Activated CD8-positive, alpha-beta memory T cell treated with anti-CD3 and anti-CD28 coated beads for 1 hour (primary cell): ENCODE measurements at places on chromosomes 7 and 10.
A peak's percentile ranks its signal among the peaks of the same experiment; 100 is the strongest.

DNA sequence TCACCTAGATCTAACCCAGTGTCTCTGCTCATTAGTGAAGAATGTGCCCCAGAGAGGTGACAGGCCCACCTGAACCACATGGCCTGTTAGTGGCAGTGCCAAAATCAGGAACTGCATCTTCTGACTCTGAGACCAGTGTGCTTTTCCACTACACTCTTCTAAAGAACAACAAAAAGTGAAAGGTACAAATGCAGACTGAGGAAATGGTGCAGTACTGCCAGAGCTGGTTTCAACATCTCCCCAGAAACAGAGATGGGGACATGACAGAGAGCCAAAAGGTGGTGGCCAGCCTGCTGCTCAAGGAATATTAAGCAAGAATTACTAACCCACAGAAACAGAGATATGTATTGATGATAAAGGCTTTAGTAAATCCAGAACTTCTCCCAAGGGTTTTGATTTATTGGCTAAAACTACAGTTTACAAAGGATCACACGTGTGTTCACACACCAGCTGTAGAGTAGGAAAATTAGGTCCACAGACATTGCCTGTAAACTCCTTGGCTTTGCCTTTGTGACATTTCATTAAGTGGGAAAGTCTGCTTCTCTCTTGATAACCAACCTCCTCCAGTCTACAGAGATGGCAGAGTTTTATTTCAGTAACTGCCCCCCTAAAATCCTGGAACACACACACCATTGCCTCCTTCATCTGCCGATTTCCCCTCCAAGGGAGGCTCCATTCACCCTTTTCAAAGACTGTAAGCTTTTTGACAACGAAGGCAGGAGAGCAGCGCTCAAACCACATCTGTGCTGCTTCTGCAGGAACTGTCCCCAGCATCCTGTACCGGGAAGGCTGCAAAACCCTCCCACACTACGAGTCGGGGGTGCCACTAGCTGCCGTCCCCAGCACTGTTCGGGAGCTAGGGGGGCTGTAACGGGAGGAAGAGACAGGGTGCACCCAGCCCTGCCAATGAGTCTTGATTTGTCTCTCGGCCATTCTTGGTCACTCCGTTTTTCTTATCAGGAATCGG, 29.8 kb downstream of the GSDME start:
- no peak for DNase-seq

DNA sequence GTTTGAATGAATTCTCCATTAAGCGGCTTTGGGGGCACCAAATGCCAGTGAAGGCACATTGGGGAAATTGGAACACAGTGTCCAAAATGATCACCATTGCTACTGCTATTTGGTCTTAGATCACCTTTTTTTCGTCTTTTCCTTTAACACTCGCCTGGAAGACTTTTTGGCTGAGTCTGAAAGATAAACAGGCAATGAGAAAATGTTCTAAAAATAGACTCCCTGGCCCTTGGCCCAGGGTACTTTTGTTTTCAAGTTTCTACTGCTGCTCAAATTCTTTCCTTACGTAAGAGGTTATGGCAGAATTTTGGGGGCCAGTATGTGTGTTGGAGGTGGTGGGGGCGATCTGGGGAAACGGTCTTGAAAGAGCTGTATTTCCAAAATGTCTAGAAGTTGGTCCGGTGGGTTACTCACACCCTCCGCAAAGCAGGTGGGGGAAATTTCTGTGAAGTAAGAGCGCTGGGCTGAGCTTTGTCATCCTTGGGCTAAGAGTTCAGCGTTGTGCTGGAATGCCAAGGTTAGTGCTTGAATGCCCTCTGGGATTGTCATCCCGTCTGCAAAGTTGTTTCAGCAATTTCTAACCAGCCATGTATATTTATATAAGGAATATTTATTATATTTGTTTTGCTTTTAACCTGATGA, 1.3 kb upstream of the ITPRIP start:
- DNase-seq, result no peak

- no peak for DNase-seq
Observed at GRCh38 chr10:7563368-7563767, 103.4 kb downstream of the ITIH5 start.

DNA sequence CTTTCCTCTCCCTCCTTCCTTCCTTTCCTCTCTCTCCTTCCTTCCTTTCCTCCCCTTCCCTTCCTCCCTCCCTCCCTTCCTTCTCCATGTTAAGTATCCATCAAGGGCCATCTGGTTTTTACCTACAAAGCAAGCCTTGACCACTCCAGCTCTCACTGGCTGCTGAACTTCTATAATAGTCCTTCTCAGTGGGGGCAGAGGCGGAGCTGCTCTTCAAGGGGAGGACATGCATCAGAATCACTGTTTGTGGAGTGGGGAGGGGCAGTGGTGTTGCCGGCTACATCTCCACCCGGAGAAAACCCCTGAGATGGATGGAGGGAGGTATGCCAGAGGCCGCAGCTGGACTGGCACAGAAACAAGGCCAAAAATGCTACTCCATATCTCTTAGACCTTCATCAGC, 25.9 kb downstream of the LAMB1 start:
- DNase-seq, result no peak

- no peak for DNase-seq
Observed at GRCh38 chr10:73414230-73414945, 530 bp upstream of the ANXA7 start.

GRCh38 chr10:99709480-99710229, 22.3 kb downstream of the COX15 start:
- no peak for DNase-seq

DNA sequence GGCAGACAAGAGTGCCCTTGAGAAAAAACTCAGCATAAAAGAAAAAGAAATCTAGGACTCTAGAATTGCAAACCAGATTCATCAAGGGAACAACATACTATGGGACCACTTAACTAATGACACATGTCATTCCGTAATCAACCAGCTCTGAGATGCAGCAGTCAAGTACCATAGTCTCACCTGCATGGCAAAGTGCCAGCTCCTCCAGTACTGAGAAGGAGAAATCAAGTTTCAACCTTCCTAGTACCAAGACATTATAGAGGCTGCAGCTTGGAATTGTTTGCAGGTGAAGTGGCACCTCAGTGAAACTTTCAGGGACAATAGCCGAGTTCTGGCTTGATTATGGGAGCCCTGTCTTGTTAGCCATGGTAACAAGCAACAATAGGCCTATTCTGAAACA, 11.5 kb downstream of the STEAP1 start:
- DNase-seq, result no peak

DNA sequence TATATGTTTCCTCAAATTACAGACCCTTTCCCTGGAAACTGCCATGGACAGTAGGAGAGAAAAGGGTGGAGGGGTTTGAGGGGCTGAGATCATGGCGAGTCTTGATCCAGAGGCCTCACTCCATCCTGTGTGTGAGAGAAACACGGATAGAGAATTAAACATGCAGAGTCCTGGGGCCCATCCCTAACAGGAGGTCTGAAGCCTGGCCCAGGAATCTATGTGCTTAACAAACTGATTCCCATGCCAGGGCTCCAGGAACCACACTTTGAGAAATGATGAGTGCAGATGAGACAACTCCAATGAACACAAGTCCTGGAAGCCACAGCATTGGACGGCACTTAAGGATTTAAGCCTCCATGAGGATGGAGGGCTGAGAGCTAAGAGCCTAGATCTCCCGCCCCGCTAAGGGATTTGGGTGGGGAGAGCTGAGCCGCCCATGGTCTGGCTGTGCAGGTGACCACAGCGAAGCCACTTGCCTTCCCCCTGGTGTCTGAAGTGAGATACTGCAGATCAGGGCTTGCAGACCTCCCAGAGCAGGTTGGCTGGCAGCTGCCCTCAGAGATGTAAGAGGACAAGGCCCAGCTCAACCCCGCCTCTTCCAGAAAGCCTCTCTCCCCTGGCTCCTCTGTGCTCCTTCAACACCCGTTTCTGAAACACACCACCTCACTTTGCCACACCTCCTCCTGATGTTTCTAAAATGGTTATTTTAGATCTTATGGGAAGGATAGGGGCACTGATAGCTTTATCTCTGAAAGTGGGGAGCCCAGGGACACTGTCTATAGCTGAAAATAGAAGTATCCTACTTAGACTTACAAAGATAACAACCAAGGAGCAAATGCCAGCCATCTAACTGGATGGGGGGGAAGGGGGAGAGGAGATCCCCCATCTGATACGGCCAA, 24.8 kb upstream of the EIF5AL1 start:
- no peak for DNase-seq

GRCh38 chr10:26438534-26439341, 597 bp downstream of the APBB1IP start:
- peak; percentile 53 for DNase-seq

DNA sequence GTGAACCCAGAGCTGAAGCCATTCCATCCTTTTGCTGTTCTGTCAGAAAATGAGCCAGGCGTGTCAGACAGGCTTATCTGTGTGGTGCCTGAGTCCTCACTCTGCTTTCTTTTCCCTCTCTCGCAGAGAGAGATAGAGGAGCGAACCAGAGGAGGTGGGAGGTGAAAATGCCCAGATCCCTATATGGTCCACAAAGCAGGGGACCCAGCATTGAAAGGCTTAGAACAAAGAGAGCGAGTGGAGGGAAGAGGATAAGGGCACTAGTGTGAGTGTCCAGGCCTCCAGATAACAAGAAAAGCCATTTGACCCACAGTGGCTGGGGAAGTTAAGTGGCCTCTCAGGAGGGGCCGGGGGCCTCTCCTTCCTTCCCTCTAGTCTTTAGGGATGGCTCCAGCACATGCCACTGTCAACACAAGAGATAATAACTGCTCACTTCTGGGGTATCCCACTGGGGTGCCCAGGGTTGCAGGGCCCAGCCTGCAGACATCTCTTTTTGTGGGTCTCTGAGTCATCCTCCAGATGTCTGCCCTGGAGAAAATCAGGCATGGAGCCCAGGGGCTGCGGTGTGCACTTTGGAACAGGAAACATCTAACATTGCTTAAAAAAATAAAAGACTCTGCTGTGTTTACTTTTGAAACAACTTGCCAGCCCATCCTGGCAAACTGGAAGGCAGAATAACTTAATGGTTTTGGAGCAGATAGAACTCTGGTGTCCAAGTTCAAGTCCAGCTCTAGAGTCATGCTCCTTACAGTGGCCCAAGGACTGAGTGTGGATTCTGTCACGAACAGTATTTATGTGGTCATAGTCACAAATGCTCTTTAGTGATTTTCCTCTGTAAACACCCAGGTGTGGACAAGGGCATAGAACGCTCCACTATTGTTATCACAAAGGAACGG, 189.5 kb downstream of the CXCL12 start:
- no peak for DNase-seq

- no peak for DNase-seq
Observed at GRCh38 chr7:12757443-12757842, 70.0 kb downstream of the ARL4A start.

- DNase-seq, result peak; percentile 83
Observed at GRCh38 chr10:70815504-70816219, at the start of gene SGPL1. Gene SGPL1, plus strand, starts transcription at chr10:70815948. Its CDS starts 906 bp downstream, at chr10:70816854.

DNA sequence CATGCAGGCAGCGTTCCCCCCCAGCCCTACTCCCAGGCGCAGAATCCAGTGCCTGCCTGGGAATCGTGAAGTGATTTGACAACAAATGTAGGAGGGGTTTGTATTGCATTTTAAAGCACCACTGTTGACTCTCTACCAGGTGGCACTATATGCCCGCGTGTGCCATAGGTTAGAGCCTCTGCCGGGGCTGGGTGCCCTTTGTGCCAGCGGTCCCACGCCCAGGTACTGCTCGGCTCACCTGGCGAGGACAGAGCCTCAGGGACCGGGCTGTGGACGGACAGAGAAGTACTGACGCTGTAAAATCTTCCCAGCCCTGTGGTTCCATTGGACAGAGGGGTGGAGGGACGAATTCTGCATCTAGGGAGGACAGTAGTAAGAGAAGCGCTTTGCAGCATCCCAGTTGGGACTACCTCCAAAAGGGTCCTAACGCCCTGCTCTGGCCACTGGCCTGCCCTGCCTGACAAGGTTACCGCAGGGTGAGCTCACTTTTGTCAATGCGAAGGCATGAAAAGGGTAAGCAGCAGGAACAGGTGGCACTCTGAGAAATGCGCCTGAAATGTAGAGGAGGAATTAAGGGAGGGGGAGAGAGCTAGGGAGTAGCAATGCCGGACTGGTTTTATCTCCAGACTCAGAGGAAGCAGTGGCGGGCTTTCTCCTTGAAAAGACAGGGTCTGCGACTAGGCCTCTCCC, 788 bp upstream of the CACNA2D1 start:
- DNase-seq, result no peak

GRCh38 chr7:82760074-82760473, 316.5 kb upstream of the CACNA2D1 start:
- DNase-seq, result no peak

DNA sequence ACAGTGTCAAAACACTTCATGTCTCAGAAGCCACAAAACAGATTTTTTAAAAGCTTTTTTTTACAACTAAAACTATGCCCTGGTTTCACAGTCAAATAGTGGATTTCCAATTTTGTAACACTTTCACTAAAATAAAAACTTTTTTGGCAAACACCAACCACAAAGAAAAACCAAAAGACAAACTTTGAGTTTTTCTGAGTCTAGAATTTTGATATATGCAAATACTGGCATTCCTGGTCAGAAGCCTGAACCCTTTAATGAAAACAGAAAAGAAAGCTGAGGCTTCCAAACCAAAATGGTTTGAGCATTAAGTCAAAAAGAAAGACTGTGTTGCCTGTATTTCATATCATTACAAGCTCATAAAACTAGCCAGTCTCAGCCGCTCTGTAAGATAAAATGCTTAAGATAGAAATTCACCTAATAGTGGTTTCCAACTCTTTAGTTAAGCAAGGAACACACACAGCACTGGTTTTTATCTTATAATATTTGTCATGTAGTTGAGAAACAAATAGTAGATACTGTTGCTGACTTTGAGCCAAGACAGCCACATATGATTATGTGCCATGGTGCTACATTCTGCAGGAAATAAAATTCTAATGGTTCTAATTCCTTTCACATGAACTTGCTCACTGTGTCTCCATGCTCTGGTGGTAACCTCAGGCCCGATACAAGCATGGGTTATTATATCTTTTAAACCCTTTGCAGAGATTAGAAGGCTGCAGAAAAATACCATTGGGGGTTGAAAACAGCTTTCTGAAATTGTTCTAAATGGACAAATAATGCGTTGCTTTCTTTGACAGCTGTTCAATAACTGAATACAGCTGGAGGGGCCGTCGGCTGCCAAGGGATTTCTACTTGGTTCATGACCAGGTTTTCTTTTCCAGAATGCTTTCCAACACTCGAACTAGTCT, 49.4 kb downstream of the FAM171A1 start:
- DNase-seq, result no peak

GRCh38 chr7:52249741-52250140, 785.7 kb upstream of the POM121L12 start:
- no peak for DNase-seq

DNA sequence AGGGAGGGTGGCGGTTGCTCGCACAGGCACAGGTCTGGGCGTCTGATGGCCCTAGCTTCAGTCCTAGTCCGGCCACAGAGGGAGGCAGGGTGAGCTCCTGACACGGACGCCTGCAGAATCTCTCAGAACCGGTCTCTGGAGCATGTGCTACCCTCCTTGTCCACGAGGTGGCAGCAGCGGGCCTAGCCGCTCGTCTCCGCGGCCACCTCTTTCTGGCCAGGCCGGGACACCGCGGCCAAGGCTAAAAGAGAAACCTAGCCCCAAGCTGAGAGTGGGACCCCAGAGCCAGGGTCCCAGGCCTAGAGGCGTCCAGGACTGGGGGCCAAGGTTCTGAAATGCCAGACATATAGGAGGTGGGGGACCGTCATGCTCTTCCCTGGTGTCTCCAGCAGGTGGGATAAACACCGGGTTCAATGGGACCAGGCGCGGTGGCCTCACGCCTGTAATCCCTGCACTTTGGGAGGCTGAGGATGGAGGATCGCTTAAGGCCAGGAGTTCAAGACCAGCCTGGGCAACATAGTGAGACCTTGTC, 3.2 kb upstream of the LAT2 start:
- peak; percentile 76 for DNase-seq

- DNase-seq, result no peak
Observed at GRCh38 chr10:89164080-89164479, 43.0 kb downstream of the CH25H start.
